Activated CD4-positive, CD25-positive, alpha-beta regulatory T cell (primary cell): ENCODE measurements at places on chromosomes 6 and 20.

GRCh38 chr20:53331151-53331973 lies 262.3 kb downstream of the ZNF217 start:
- DNase-seq = no peak

DNA sequence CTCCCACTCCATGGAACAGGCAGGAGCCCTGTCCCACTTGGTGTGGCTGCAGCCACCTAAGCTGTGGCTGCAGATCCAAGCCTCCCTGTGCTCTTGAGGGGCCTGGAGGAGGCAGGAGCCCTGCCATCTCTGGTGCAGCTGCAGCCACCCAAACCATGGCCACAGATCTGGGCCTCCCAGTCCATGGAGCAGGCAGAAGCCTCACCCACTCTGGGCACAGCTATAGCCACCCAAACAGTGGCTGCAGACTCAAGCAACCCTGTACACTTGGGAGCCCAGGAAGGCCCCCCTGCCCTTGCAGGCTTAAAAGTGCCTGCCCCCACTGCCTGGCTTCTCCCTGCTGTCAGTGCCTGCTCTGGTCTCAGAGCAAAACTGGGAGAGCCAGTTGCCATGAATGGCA lies 320.3 kb downstream of the RFPL4B start:
- no peak for DNase-seq

GRCh38 chr6:45927421-45928320 lies 88.0 kb downstream of the CLIC5 start:
- no peak for DNase-seq

DNA sequence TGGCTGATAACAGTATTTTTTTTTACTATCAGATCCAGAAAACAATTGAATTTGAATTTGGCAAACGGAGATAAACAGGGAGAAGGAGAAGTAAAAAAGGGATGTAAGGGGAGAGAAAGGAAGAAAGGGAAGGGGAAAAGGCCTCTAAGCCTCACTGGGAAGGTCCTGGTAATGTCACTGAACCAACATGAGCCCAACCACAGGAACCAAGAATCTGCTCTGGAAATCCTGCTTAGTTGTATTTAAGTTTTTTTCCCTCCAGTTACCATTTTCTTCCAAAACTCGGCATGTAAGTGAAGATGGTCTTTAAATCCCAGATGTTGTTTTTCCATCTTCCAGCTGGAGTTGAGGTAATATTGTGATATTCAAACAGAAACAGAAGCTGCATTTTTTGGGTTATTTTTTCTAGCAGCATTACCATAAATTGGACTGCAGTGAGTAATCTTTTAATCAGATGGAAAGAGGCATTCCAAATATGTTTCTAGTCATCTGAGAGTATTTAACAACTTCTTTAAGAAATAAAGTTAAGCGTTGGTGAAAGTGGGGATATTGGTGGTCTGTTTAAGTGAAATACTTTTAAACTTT lies 91.1 kb downstream of the TXNDC5 start:
- no peak for DNase-seq

GRCh38 chr6:25973923-25974555 lies 11.4 kb downstream of the TRIM38 start:
- DNase-seq = no peak

DNA sequence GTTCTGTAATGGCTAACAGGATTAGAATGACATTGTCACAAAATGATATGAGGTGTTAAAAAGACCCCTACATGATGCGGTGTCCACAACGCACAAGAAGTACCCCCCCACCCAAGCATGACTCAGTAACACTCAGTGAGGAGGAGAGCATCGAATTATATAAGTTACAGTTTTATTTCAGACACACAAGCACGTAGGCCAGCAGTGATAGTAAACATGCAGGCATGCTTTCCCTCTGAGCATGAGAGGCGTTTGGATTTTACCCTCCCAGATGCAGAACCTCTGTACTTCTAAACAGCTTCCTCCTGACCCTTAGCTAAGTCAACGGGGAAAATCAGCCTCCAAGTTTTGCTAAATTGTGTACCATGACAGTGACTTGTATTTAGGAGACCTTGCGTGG lies 23.9 kb downstream of the GNAS start:
- no peak for DNase-seq

GRCh38 chr6:141439513-141439912 lies 693.2 kb upstream of the GJE1 start:
- DNase-seq = no peak

- DNase-seq = no peak
Observed at GRCh38 chr6:113903666-113904330, 46.7 kb downstream of the MARCKS start.

DNA sequence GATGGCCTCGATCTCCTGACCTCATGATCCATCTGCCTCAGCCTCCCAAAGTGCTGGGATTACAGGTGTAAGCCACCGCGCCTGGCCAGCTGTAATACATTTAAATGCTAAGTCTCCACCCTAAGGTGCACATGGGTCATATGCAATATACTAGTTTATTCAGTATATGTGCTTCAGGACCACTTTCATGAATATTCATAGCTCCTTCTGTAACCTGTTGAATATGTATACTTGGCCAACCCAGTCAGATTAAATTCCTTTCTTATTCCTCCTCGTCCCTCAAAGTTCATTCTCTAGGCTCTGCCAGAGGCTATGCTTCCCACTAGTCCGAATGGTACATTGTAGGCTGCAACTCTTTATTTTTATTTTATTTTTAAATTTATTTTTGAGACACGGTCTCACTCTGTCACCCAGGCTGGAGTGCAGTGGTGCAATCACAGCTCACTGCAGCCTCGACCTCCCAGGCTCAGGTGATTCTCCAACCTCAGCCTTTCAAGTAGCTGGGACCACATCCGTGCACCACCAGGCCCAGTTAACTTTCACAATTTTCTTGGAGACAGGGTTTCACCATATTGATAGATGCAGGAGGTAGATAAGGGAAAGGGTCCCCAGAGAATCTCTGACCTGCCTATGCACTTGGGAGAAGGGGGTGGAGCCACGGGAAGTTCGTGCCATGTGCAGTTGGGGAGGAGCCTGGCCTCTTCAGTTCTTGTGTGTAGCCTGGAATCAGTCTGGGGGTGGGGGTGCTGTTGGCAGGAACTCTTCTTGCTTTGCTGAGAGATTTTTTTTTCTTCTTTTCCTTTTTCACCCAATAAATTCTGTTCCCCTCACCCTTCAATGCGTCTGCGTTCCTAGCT lies 41.3 kb upstream of the DDR1 start:
- no peak for DNase-seq

GRCh38 chr6:7578931-7579330 lies 11.1 kb upstream of the SNRNP48 start:
- no peak for DNase-seq

- DNase-seq = no peak
Observed at GRCh38 chr6:40891686-40892085, 147.3 kb downstream of the UNC5CL start.

DNA sequence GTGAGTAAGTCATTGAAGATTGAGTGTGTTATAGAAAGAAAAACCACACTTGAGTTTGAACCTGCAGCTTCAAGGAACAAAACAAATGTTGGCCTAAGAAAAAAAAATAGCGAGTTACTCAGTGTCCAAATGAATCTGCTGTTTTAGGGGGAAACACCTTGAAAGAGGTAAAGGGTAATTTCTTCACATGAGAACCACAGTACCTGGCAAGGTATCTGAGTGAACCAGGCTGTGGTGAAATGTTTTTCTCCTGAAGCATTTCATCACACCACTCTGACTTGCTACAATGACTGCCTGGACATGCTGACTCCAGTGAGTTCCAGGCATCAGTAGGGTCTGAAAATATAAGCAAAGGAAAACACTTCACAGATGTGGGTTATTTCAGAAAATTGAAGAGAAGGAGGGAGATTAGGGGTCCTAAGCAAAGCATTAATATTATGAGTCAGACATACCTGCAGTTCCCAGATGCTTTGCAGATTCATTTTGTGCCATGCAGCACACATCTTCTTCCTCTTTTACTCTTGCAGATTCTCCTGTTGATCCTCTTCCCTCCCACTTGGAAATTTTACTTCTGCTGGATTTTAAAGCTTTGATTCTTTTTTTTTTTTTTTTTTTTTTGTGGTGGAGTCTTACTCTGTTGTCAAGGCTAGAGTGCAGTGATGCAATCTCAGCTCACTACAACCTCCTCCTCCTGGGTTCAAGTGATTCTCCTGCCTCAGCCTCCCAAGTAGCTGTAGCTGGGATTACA lies 206.2 kb upstream of the SGK1 start:
- DNase-seq = no peak

DNA sequence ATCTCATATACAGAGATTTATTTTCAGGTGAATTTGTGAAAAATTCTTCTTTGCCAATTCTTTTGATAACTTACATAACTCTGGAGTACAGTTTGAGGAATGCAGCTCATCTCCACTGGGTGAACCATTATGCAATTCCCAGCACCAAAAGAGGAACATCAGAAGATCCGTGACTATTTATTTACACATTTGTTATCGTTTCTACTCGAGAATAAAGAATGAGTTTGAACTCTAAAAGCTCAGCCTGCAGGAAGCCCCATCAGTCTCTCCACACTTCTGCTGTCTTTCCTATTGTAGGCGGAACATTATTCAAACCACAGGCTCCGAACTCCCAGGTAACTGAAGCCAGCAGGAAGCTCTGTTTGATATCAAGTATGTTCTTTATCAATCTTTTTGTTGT lies 95.9 kb upstream of the IFNGR1 start:
- DNase-seq = no peak
